ENCODE measurements at places on chromosomes 5 and 9.

DNA sequence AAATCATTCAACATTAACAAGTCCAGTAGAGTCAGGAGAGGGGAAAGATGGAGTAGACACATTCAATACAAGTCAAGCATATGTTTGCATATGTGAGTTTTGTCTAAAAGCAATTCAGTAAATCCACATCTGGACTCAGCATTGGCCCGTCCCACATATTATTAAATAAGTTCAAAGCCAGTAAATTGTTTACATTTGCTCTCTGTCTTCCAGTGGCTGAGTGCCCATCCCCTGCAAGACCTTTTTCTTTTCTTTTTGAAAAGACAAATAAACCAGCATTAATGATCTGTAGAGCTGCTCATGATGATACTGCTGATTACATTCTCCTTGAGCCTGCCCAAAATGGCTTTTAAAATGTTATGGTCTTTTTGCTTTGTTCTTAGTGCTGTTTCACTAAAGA lies 71.1 kb downstream of the TNC start:
- DNase-seq: no peak

DNA sequence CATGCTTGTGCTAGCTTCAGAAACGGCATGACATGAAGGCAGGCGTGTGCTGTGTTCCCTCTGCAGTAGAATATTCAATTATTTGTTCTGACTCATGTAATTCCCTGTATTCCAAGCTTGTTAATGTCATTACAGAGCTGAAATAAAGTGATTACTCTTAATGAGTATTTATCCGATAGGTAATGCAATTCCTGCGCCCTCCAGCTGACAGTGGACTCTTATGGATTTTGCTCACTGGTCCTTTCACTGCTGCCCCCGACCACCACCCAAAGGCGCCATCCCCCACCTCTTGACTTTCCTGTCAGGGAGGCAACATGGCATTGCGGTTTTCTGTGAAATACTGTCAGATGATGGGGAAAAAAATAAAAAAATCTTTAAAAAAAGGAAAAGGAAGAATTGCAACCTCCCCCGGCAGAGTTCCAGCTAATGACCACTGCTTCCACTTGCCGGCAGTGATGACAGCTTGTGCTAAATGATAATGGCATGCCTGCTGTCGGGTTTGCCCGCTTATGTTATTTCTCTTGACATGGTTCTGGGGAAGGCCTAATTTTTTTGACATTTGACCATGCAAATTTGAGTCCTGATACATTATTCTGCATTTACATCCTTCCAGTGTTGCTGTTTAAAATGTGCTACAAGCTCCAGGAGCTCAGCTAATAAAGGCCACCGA lies 335.3 kb upstream of the ADAMTS16 start:
- DNase-seq: no peak

DNA sequence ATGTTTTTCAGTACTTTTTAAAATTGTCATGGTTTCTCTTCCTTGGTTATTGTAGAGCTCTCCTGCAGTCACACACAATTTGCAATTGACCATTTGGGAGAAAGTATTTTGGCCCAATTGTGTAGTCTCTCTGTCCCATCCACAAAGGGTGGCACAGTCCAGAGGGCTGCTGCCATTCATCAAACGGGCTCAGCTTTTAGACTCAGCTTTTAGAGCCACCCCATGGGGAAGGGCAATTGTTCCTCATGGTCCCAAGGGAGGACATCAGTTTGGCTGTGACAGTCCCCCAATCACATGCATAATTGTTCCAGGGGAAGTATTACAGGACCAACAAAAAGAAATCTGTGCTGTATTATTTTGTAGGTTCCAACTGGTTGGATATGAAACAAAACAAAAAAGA lies 207.6 kb downstream of the ZNF462 start:
- DNase-seq: no peak

DNA sequence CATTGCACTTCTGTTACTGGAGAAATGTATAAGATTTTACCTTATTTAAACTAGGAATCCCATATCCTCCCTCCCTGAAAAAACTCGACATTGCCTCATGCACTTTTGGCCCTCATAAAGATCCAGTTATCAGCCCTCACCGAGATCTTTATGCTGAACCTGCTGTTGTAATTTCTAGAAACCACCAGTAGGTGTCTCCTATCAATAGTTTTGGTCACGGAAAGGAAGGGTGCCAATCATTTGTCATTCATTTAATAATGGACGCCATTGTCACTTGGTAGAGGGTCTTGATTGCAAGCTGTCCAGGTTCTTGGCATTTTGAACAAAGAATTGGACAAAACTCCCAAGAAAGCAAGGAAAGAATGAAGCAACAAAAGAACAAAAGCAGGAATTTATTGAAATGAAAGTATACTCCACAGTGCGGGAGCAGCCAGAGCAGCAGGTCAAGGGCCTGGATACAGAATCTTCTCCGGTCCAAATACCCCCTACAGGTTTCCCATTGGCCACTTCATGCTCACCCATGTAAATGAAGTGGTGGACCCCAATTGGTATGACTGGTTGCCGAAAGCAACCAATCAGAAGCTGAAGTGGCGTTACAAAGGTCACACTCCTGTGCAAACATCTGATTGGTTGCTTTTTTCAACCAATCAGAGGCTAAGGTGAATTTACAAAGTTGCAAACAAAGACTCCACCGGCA lies 524.3 kb downstream of the PSAT1 start:
- no peak for DNase-seq

- DNase-seq: no peak
Measured at GRCh38 chr5:28729067-28729466, 1690.7 kb upstream of the CDH9 start.

DNA sequence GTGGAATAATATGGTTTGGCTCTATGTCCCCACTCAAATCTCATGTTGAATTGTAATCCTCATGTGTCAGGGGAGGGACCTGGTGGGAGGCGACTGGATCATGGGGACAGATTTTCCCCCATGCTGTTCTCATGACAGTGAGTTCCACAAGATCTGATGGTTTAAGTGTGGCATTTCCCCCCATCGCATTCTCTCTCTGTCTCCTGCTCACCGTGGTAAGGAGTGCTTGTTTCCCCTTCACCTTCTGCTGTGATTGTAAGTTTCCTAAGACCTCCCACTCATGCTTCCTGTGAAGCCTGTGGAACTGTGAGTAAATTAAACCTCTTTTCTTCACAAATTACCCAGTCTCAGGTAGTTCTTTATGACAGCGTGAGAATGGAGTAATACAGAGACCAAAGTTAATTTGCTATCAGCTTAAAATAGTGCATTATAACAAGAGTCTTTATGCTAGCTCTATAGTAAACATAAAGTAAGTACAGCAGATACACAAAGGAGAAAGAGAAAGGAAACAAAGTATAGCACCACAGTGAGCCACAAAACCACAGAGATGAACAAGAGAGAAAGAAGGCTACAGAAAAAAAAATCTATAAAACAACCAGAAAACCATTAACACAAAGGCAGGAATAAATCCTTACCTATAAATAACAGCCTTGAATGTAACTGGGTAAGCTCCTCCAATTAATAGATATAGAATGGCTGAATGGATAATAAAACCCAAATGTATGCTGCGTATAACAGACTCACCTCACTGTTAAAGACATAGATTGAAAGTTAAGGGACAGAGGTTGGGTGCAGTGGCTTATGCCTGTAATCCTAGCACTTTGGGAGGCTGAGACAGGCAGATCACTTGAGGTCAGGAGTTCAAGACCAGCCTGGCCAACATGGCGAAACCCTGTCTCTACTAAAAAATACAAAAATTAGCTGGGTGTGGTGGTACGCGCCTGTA lies 39.7 kb downstream of the RAPGEF6 start:
- DNase-seq: no peak

- DNase-seq: no peak
Measured at GRCh38 chr9:96206156-96206751, 95.7 kb downstream of the HSD17B3 start.

- DNase-seq: no peak
Measured at GRCh38 chr9:115930472-115930871, 223.1 kb upstream of the PAPPA start.

- DNase-seq: no peak
Measured at GRCh38 chr5:62790348-62790747, 211.7 kb downstream of the LRRC70 start.

Measured in T-helper 1 cell (primary cell).